MCF 10A (cell line): ENCODE measurements at places on chromosomes 1 and 21.
A peak's percentile ranks its signal among the peaks of the same experiment; 100 is the strongest.

- DNase-seq = no peak
Measured at GRCh38 chr21:32448803-32449594, 36.5 kb downstream of the EVA1C start.

DNA sequence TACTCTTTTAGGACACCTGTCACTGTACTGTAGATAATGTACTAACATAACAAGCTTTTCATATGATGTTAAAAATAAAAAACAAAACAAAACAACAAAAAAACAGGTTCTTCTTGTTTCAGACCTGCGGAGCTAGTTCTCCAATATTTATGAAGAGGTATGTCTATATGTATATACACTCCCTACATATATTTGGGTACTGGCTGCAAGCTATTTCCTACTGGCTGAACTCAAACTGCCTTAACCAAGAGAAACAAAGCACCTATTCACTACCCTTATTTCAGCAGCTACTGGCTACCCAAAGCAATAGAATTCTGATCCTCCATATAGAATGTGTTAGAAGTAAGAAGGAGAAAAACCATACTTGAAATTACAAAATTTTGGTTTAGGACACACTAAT is 73.5 kb downstream of the ABL2 start:
- DNase-seq = no peak

DNA sequence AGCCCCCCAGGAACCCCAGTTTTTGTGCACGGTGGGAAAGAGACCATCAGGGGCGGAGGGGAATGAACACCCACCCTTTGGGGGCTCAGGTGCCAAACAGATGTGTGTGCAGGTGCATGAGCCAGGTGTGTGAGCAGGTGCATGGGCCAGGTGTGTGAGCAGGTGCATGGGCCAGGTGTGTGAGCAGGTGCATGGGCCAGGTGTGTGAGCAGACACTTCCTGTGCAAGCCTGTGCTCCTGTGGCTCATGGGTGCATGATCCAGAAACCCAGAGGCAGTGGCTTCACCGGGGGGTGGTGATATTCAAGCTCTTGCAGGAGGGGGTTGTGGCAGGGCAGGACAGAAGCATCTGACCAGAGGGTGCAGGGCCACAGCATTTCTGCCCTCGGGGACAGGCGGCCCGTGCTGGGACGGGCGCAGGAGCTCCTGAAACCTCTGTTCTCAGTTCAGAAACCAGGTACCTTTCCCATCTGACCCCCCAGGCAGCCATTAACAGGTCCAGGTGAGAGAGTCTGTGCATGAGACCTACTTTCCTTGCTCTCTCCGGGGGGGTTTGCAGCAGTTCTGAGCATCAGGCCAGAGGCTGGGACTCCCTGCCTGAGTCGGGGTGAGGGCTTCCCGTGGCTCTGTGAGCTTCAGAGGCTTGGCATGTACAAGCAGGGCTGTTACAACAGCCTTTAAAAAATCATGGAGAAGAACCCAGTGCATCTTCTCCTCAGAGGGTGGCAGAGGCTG is 29.1 kb downstream of the COL18A1 start:
- DNase-seq = no peak

GRCh38 chr1:220761688-220762427 is 13.7 kb downstream of the MTARC2 start:
- DNase-seq = no peak

DNA sequence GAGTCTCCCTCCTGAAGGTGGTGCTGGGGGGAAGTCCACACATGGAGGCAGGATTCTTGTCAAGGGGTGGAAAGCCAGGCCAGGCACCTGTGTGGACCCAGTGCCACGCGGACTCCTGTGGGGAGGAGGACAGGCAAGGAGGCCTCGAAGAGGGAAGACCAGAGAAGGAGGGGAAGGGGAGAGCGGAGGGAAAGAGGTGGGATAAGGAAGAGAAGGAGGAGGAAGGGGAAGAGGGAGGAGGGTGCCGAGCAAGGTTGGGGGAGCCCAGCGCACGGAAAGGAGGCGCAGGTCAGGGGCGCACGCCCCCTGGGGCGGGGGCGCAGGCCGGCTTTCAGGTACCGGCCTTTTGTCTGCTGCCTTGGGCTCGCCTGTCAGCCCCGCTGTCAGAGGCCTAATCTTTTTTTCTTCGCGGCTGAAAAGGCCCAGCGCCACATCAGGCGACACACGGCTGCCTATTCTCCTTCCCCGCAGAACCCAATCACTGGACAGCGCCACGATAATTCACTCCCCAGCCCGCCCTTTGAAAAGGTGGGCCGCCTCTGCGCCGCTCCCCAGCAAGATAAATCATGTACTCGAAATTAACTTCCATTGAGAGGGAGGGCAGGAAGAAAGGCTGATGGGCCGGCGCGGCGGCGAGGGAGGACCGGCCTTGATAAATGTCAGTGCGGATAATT is 42.5 kb downstream of the PRDM16 start:
- DNase-seq = no peak

DNA sequence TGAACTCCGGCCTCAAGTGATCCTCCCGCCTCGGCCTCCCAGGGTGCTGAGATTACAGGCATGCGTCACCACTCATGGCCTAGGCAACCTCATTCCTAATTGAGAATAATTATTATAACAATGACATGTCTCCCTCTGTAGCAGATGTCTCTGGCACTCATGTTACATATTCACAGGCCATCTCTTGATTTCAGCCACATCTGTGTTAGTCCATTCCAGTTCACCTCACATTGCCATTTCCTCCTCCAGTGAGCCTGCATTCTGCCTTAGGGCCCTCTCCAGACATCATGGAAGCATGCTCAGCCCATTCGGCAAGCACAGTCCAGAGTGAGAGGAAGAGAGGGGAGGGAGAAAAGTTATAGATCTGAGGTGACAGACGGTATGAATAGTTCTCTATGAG is 32.5 kb downstream of the CDKN2C start:
- no peak for DNase-seq

- DNase-seq = no peak
Measured at GRCh38 chr1:208570362-208570761, 326.2 kb upstream of the PLXNA2 start.

DNA sequence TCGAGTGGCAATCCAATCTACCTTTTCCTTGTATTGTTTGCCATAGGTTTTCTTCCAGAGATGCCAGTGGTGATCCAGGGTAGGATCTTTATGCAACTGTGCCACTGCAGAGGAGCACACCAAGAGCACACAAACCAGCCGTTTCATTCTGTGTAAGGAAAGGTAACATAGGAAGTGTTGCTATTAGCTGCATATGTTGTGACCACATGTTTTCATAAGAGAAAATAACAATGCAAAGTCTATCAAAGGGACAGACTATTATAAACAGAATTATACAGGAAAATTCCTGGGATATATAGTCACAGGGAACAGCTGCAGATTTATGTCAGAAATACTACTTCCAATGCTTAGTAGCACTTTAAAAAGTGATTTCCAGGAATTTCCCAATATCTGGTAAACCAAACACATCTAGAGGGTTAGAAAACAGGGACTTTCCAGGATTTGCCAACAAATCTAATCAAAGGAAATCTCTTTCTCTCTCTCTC is 919 bp downstream of the CTSS start:
- DNase-seq = peak; percentile 80
